ENCODE measurements at places on chromosomes 3 and 15.

GRCh38 chr3:161372321-161373260 is 1.3 kb upstream of the SPTSSB start:
- no peak for DNase-seq

GRCh38 chr15:101461097-101461496 is 28.4 kb downstream of the PCSK6 start:
- DNase-seq: no peak

DNA sequence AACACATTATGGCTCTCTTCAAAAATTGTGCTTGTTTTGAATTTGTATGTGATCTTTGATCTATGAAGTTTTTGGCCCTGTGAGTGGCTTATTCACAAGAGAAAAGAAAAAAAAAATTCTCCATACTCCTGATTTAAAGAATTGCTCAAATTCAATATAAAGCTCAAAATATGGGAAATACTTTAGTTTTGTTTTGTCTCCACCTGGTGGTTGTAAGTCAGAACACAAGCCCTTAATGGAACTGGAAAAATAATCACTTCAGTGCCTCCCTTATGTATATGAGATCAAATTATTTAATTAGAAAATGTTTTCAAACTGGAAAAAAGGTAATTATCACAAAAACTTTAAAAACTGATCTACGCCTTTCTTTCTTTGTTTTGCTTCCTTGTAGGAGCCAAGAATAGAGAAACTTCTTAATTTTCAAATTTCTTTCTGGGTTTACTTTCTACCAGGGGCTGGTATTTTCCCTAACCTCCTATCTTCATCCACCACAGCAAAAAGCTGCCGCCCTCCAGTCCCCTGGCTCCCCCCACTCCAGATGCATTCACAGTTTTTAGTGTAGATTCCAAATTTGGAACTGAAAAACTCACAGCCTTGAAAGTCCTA is 50.6 kb downstream of the SERP1 start:
- no peak for DNase-seq

DNA sequence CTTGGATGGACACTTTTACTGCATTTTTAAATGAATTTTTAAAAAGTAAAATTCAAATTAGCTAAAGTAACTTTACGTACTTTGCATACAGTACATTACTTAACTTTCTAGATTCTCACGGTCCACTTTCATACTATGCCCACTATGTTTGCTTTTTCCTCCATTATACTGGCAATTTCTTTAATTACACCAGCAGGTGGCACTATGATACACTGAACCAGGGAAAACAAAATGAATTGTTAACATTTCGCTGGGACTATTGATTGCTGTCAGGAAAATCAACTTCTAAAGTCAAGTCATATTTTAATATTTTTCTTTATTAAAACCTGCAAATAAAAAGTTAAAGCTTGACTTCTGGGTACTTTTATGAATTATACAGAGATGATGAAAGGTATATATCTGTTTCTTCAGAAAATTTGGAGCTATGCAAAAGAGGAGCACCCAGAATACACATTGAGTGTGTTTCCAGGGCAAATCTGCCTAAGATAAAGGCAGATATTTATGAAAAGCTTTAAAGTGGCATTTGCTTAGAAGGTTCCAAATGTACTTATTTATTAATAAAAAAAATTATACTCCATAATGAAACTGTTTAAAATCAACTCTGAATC is 21.8 kb upstream of the POU1F1 start:
- DNase-seq: no peak

GRCh38 chr3:45966371-45966791 is 23.1 kb downstream of the CXCR6 start:
- no peak for DNase-seq

DNA sequence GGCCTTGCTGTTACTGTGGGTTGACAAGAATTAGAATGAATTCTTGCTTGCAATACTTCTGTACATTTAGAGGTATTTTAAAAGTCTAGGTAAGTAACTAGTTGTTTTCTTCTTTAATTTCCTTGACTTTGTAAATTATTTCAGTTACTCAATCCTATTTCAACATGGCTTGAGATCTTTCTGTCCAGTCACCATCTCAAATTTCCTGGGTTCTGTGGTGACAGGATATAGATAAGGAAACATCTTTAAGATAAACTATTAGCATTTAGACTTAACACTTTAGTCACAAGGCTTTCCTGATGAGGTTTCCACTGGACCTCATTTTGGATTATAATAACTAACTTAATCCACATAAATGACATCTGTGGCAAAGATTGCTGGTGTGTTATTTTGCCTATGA is 195.9 kb upstream of the DPH6 start:
- DNase-seq: no peak

DNA sequence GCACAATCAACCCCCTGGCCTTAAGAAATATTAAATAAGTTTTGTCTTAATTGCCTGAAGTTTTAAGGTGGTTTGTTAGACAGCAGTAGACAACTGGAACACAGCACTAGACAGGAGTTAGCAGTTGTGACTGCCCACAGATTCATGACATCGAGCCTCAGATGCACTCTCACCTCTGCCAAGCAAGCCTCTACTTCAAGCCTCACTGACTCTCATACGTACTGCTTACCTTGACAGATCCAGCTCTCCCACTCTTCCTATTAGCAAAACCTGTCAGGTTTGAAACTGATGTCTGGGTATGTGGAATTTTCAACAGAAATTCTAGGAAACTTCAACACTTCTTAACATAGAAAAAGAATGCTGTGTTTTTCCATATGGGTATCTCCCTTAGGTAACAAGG is 382.9 kb upstream of the DPH6 start:
- DNase-seq: no peak

GRCh38 chr15:25054329-25054728 is 99.5 kb downstream of the SNRPN start:
- DNase-seq: no peak

- DNase-seq: no peak
These were observed 24.1 kb downstream of the KAT2B start for GRCh38 chr3:20064387-20064786.

GRCh38 chr3:152491922-152492321 is 223.2 kb downstream of the MBNL1 start:
- no peak for DNase-seq
